ENCODE measurements at places on chromosomes 2 and 18.
A peak's percentile ranks its signal among the peaks of the same experiment; 100 is the strongest.

DNA sequence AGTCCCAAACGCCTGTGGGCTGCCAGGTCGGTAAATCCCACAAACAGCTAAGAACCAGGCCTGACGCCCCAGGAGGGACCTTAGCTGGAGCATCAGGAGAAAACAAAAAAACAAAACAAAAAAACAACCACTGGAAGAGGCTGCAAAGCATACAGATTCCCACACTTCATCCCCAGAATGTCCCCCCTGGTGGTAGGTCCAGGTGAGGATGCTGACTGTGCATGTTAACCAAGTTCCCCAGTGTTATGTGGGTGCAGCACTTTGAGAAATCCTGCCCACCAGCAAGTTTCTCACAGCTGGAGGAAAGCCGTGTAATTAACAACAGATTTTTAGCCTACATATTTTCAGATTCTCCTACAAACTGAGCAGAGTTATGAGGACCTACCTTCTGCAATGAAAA, 15.1 kb downstream of the ST3GAL5 start:
- no peak for DNase-seq

DNA sequence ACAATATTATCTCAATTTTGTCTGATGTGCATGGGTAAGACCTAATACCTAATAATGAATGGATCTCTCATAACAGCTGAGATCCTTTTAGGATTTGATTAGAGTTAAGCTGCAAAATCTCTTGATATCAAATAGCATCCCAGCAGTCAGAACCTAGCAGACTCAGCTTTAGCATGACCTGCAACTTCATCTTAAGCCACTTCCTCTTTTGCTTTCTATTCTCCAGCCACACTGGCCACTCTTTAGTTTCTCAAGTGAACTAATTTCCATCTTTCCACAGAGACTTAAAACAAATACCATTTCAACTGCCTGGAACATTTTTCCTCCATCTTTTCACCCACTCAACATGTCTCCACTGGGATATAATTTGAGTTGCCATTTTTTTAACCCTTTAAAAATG, 1251.6 kb upstream of the ZEB2 start:
- no peak for DNase-seq

DNA sequence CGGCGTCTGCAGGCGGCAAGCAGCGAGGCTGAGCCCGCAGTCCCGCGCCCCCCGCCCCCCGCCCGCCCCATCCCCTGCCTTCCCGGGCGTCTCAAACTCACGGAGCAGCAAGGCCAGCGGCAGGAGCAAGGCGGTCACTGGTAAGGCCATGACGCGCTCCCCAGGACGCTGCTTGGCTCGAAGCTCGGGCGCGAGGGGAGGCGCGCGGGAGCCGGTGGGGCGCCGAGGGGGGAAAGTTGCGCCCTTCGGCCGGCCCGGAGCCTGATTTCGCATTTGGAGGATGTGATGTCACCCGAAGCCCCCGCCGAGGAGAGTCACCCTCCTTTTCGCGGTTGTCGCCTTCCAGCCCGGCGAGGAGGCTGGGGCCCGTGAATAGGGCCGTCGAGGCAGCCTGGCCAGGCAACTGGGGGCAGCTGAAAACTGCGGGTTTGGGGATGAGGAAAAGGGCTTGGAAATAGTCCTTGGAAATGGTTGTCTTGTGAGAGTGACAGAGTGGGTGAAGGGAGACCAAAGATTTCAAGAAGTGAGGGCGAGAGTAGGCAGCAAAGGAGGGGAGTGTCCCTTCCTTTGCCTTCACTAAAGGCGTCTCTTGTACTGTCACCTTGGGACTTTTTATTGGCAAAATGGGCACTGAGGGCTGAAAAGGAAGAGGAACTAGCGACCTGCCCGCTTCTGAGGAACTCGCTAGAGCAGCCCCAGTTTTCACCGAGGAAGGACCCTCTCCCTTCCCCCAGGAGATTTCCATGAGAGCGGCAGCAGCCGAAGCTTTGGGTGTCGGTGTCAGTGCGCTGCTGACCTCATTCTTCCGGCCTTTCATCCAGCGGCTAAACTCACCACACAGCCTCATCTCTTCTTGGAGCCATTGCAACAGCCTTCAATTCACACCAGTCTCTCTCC, at the start of gene CD8A:
CD8A (minus strand) TSS at position 238 of the 897 bp plus-strand sequence; CDS start at position 150, 88 bp downstream.
- no peak for DNase-seq

DNA sequence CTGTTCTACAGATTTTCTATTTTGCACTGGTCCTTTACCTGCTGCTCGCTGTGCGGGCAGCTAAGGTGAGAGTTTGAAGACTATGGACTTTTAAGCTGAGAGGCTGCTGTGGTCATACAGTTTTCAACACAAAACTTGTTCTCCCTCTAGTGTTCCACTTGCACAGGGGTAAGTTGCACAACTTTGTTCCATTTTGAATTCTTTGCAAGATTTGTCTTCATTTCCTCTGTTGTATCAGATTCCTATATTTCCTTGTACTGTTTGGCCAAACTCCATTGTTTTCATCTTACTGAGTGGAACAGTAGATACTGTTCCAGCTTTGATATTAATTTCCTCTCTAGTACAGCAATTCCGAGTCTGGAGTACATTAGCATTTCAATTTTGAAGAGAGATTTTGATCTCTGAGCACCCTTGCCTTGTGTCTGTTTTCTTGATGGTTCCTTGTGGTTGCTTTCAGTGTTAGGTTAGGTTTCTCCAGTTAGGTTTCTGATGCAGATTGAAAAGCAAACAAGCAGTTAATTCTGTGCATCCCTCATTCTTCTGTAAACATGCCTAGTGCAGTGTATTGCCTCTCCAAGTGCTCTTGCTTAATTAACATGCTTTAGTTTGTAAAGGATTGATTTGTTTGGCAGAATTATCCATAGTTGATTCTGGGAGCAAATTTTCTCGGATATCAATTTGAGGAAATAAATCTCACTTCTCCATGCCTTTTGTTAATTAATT, 188.8 kb downstream of the PTPRM start:
- DNase-seq, result no peak

- no peak for DNase-seq
Measured at GRCh38 chr2:523698-524270, 153.4 kb downstream of the TMEM18 start.

DNA sequence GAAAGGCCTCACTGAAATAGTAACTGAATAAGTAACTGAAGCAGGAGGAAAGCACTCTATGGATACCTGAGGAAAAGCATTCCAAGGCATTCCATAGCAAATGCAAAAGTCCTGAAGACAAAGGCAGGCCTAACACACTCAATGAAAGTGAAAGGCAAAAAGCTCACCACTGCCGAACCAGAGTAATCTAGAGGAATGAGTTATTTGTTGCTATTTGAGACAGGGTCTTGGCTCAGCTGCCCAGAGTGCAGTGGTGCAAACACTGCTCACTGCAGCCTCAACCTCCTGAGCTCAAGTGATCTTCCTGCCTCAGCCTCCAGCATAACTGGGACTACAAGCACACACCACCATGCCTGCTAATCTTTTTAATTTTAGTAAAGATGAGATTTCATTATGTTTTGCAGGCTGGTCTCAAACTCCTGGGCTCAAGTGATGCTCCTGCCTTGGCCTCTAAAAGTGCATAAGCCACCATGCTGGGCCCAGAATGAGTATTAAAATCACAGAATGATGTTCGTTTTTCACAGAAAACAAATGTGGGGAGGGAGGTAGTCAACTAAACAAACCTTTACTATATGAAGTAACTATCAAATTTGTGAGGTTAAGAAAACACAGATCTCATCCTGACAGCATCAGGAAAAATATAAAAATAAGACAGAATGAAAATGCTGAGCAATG, 17.9 kb downstream of the PIAS2 start:
- no peak for DNase-seq

- DNase-seq, result no peak
Measured at GRCh38 chr2:228699888-228700287, 518.4 kb upstream of the SPHKAP start.

DNA sequence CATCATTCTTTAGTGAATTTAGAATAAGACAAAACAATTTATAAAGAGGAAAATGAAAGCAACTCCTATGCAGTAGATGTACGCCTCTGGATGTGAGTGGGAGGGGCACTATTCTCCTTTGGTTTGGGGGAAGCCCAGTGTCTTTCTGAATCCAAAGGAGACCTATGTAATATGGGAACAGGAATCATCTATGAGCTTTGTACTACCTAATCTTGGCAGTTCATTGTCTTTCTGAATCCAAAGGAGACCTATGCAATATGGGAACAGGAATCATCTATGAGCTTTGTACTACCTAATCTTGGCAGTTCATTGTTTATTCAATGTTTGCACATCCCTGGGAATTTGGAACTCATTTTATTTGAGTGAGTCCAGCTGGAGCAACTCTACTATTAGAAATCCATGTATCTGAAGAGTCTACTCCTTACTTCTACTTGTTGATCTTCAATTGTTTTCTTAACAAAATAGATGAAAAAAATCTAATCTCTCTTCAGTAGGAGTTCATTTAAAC, 401.1 kb upstream of the LRATD1 start:
- no peak for DNase-seq

DNA sequence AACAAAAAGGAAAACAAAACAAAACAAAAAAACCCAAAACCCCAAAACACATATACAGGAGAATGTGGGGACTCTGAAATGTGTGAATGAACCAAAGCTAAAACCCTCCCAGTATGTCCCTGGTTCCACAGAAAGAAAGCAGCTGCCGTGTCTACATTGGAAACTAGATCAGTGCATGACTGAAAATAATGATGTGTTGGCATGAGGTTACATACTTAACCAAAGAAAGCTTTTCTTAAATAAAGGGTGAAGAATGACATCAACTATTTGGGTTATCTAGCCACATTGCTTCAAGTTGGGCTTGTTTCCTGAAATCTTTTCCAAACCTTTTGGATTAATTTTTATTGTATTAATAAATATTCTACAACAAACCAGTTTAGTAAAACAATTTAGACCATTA, 91.9 kb upstream of the FN1 start:
- DNase-seq, result no peak

DNA sequence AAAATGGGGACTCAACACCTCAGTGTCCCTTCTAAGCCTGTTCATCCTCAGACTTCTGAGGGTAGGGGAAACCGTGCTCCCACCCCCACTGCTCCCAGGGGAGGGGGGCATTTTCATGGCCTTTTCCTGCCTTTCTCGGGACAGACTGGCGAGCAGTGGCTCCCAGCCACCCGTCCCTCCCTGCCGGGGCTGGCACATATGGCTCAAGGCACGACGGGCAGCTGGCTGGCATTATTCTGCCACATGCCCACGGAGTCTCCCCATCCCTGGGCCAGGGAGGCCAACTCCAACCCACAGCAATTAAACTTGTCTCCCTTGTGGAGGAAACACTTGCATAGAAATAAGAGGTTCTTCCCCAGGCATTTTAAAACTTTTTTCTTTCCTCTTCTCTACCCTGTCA, 148.5 kb upstream of the CBLN2 start:
- DNase-seq, result no peak

GRCh38 chr2:36906277-36906676, 60.1 kb downstream of the STRN start:
- no peak for DNase-seq

- no peak for DNase-seq
Measured at GRCh38 chr18:25102662-25103061, 249.3 kb downstream of the ZNF521 start.

GRCh38 chr2:65040400-65041261, 15.6 kb upstream of the CEP68 start:
- DNase-seq, result peak; percentile 45
